ENCODE measurements at places on chromosomes 4 and X.

- DNase-seq = no peak
Measured at GRCh38 chr4:186017801-186018200, 51.2 kb upstream of the TLR3 start.

- no peak for DNase-seq
Measured at GRCh38 chr4:6990661-6991060, 52.5 kb upstream of the TADA2B start.

DNA sequence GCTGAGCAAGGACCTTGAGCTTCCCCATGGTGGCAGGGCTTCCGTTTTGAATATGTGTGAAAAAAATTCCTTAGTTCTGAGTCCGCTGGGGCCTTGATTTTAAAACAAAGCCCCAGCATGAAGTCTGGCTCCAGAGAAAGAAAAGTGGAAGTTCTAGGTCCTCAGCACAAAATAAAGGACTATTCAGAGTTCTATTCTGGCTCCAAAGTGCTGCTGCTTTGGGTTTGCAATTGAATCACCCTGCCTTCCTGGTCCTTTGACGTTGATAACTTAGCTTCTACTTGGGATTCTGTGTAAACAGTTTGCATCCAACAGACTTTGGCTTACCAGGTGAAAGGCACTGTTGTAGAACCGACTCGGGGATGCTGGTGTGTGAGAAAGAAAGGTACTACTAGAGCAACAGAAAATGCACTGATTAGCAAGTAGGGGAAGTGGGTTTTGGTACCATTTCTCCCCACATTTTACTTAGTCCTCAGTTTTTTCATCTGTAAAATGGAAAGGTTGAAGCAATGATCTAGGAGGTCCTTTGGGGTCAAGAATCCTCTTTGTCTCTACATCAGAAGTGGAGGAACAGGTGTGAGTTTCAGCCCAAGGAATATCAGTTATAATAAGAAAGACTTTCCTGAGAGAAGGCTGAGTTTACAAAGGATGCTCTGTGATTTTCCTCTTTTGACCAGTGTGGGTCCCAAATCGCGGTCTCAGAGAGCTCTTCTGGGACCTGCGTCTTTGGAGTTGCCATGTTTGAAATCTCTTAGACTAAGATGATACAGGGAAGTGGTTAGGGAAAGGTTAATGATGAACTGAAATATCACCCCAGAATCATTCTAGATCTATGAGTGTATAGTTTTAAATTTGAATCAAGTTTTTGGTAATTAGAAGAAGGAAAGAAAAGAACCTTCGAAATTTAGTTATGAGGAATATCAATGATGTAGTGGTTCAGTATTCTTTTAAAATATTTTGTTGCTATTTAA is 28.2 kb downstream of the IGFBP7 start:
- no peak for DNase-seq

DNA sequence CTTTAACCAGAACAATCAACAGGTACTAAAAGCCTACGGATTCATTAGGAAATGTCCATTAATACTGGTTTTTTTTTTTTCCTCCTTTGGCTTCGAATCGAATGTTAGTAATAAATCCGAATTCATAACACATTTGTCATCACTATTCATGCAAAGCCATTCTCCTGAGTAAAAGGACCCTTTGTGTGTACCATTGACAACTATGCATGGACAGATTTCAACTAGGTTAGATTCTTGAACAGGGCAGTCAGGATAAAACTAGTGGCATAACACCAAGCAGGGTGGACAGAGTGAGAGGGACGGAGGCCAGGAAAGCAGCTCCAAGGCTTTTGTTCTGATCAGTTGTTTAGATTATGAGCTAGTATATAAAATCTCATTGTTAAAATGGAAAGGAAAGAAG is 1722.0 kb upstream of the TENM3 start:
- DNase-seq = peak; percentile 16

GRCh38 chr4:121484633-121485032 is 103.8 kb upstream of the QRFPR start:
- peak; percentile 6 for DNase-seq

GRCh38 chr4:88897180-88897579 is 159.8 kb downstream of the FAM13A start:
- DNase-seq = no peak

DNA sequence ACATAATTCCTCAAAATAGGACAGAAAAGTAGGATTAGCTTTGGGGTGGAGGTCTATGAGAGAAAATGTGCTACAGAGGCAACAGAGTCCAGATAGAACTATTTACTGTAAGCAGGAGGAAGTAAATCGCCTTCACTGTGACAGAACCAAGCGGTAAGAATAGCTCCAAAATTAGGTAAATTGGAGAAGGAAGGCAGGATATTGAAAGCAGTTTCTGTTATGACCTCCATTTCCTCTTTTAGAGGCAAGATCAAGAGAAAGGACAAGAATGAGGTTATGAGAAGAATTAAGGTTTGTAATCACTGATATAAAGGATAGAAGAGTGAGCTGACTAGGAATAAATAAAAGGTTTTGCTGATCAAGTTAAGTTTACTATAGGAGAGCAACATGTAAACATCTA is 44.1 kb upstream of the NEUROG2 start:
- no peak for DNase-seq

DNA sequence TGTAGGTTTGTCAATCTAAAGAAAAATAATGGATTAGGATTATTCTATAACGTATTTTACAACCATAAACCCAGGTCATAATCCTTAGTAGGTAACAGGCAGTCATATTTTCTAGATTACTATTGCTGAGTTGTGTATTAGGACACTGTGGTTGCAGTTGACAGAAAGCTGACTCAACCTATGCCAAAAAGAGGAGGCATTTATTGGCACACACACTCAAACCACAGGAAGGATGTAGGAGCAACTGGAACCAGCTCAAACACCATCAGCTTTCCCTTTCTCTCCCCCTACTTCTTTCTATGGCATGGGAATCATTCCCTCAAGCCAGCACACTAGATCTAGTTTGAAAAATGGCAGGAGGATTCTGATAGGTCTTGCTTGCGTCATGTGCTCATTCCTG is 136.4 kb upstream of the FAM9C start:
- no peak for DNase-seq

GRCh38 chr4:86160426-86160825 is 199.4 kb downstream of the MAPK10 start:
- DNase-seq = no peak

DNA sequence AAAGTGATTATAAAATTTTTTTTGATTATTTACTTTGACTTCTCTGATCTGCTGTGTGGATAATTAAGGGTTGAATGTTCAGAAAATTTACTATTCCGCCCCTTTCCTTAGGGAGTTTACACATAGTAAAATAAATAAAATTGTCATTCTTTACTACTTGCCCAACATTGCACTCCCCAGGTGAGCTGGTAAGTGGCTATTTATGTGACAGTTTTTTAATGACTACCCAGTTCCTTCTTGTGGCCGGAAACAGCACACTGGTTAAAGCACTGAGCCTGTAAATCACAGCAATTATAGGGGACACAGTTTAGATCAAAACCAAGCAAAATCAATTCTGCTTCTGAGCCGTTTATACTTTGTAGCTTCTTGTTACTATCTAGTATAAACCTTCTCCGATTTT is 158.1 kb downstream of the FHIP1A start:
- no peak for DNase-seq

DNA sequence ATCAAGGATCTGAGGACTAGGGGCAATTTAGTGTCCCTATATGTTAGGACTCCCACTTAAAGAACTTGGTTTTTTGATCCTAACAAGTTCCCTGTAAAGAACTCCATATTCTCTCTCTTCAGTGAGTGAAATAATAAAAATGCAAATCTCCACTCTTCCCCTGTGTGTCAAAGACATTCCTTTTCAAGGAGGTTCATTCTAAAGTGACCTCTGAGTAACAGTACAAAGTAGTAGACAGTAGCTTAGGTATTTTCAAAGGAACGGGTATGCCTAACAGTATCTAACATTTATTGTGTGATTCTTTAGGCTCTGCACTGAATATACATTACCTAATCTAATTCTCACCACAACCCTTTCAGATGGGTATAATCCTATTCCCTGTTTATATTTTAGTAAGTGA is 58.4 kb upstream of the SCOC start:
- no peak for DNase-seq

DNA sequence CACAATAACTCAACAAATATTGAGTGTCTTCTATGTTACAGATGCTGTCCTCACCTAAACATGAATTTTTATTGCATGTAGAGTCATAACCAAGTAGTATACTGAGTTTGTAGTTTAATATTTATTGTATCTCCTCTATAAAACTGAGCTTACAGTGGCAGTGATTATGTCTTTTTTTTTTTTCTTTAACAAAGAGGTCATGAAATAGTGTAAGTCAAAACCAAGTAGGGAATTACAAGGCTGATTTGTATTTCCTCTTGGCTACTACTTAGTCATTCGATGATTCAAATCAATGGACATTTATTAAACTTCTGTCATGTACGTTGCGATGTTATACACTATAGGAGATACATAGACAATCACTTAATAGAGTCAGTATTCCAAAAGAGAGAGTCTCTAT is 48.4 kb downstream of the IL15 start:
- no peak for DNase-seq

GRCh38 chr4:10061650-10062415 is 40.5 kb upstream of the SLC2A9 start:
- DNase-seq = no peak

GRCh38 chr4:60404027-60404426 is 796.1 kb upstream of the ADGRL3 start:
- no peak for DNase-seq

DNA sequence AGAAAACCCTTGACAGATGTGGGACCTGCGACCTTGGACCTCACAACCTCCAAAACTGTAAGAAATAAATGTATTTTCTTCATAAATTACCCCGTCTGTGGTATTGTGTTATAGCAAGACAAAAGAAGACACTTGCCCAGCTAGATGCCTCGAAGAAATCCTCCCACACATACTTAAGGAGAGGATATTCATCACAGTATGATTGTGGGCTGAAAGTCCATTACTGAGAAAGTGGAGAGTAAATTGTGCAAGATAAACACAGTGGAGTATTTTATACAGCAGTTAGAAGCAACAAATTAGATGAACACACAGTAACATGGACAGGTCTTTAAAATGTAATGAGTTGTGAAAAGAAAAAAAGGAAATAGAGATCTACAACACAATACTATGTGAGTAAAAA is 25.8 kb upstream of the PLA2G12A start:
- no peak for DNase-seq

DNA sequence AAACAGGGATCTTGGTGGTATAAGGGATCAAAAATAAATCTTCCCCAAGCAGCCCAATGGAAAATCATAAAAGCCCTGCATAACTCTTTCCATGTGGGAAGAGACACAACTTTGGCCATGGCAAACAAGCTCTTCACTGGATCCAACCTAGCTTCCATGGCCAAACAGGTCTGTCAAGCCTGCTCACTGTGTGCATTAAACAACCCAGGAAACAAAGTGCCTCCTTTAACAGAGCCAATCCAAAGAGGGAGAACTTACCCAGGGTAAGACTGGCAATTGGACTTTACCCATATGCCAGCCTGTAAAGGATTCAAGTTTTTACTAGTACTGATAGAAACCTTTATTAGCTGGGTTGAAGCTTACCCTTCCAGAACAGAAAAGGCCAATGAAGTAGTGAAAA is 7.6 kb upstream of the HERC5 start:
- no peak for DNase-seq

GRCh38 chr4:47287735-47288134 is 175.8 kb downstream of the COMMD8 start:
- peak; percentile 65 for DNase-seq
